Smooth muscle cell of the coronary artery (primary cell): ENCODE measurements at places on chromosomes 7 and 10. TPM values are rescaled to one million over a fixed set of nuclear protein-coding genes. Genes with fewer than 3 reads are reported as not detected.

Gene HKDC1
- total RNA-seq, result 0.35 and 1.1 TPM in 2 replicates

Gene CPA1
- total RNA-seq, result 0.15 and 0.35 TPM in 2 replicates

Gene JAKMIP3
- total RNA-seq, result 0.08 and 0.35 TPM in 2 replicates

Gene ARF5
- 112 and 151 TPM in 2 replicates for total RNA-seq
